ENCODE measurements at places on chromosomes 12 and 14.

DNA sequence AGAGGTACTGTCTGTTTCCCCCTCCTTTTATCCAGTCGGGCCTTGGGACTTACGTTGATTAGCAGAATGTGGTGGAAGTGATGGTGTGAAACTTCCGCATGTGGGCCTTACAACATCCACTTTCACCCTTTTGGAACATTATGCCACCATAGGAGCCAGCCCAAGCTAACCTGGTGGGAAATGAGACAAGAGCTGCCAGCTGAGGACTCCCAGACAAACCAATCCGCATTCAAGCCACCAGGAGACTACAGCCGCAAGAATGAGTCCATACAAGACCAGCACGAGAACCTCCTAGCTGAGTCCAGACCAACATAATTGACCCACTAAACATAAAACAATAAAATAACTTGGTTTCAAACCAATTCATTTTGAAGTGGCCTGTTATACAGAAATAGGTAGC lies 9.1 kb upstream of the PTGER2 start:
- DNase-seq = no peak

DNA sequence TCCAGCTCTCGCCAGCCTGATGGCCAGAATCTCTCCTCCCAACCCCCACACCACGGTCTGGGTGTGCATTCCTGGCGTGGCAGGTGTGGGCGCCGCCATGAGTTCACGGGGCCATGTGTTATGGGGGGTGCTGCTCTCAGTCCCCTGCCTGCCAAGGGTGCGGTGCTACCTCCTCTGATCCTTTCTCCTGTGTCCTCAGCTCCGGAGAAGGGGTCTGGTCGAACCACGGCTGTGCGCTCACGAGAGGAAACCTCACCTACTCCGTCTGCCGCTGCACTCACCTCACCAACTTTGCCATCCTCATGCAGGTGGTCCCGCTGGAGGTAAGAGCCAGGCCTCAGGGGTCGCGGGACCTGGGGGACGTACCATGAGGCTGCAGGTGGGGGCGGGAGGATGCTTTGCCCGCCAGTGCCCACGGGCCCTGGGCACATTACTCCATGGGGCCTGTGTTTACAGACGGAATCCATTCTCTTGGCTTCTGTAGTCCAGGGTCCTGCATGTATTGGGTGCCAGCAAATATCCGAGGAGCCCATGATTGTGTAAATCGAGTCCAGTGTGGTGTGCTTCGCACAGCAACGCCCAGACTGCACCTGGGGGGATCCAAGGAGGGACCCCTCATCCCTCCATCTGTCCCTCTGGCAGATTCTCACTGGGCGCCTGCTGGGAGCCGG lies 130.8 kb downstream of the ADGRD1 start:
- DNase-seq = no peak

- no peak for DNase-seq
Measured at GRCh38 chr14:23433457-23433856, 2.0 kb downstream of the MYH7 start.

GRCh38 chr12:6758506-6759095 lies 5.7 kb upstream of the MLF2 start:
- no peak for DNase-seq

DNA sequence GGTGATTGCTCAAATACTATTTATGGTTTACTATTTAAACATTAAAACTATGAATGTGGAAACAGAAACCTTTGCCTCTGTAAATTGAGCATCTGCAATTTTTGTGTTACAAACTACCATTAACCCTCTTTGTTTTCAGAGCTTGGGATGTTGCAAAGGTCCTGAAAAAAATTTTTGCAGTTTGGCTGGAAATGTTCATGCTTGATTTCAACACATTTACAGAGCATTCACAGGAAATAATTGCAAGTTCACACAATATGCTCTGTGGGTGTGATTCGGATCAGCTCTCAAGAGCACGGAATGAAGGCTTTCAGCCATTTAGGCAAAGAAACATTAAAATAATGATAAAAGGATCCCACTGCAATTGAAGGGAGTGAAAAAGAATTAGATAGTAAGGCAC lies 232.9 kb downstream of the ATP23 start:
- no peak for DNase-seq

GRCh38 chr12:65465766-65466547 lies 187.5 kb downstream of the MSRB3 start:
- no peak for DNase-seq

- no peak for DNase-seq
Measured at GRCh38 chr12:68207276-68207675, 18.3 kb downstream of the IL26 start.

- no peak for DNase-seq
Measured at GRCh38 chr12:16618256-16618655, 12.3 kb upstream of the LMO3 start.

DNA sequence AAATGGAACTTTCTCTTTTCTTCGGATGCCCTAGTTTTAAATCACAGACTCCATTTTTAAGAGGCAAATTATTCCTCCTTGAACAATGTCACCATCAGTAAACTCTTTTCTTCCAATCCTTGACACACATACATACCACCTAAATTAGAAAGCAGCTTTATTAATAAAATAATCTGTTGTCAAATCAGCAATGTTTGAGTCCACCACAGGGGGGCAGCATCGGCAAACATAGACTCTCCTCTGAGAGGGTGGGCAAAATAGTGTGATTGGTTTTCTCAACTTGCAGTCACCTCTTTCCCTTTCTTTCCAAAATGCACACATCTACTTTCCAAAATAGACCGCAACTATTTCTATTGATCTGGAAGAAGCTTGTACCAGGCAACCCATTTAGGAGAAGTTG lies 438.4 kb upstream of the OR4E1 start:
- no peak for DNase-seq

DNA sequence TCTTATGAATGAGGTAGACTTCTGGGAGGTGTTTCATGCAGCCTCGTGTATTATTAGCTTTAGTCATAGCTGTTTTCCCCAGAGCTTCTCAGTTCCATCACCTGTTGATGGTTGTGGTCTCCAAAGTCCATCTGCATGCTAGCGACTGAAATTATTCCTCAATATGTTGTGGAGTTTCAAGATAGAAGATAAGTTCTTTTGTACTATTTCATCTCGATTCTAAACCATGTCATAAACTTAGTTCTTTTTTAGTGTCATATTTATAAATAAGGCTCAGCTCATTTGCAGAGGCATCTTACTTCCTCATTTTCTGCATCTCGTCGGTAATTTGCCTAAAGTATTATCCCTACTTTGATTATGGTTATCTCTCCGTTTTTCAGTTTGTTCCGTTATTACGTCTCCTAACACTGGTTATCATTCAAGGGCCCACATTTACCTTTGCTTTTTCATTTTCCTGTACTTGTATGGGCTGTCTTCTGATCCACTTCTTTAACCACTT lies 119.1 kb downstream of the ITPR2 start:
- no peak for DNase-seq

DNA sequence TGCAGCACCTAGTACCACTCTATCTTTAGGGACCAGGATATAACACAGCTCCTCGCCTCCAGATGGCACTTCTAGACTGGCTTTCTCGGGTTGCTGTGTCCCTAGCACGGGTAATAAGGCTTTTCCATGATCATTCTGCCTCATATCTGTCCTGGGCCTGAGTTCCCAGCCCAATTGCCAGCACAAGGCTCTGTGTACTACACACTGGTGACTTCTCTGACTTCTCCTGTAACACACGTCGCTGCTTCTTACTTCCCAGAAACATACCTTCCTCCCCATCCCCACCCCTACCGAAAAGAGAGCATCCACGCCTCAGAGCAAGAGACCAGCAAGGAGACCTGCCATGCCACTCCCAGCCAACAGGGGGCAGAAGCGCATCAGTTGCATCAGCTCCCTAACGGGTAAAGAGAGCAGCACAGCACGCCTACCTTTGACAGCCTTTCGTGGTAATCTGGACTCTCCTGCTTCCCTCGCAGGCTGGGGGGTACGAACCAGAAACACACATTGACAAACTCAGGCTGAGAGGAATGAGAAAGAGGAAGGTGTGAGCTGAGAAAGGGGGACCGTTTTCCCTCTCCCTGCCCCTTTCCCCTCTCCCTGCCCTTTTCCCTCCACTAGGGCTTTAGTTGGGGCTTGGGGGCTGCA lies 21.2 kb upstream of the ZNF740 start:
- DNase-seq = peak; percentile 82

- no peak for DNase-seq
Measured at GRCh38 chr14:81031488-81031887, 76.1 kb downstream of the TSHR start.

GRCh38 chr14:23021889-23022442 lies 12.0 kb upstream of the C14orf93 start:
- DNase-seq = no peak

GRCh38 chr14:50797250-50798047 lies 33.5 kb downstream of the NIN start:
- no peak for DNase-seq

GRCh38 chr14:66508846-66509621 lies 1.1 kb downstream of the GPHN start:
- peak; percentile 45 for DNase-seq

- no peak for DNase-seq
Measured at GRCh38 chr12:65300679-65301349, 22.3 kb downstream of the MSRB3 start.

Data from central memory CD4-positive, alpha-beta T cell (primary cell).